Activated gamma-delta T cell treated with Interleukin-2 at 50 U/mL for 16 hours (primary cell): ENCODE measurements at places on chromosomes 11 and 22.

GRCh38 chr11:67439321-67440228 lies 2.1 kb upstream of the PTPRCAP start:
- no peak for DNase-seq

DNA sequence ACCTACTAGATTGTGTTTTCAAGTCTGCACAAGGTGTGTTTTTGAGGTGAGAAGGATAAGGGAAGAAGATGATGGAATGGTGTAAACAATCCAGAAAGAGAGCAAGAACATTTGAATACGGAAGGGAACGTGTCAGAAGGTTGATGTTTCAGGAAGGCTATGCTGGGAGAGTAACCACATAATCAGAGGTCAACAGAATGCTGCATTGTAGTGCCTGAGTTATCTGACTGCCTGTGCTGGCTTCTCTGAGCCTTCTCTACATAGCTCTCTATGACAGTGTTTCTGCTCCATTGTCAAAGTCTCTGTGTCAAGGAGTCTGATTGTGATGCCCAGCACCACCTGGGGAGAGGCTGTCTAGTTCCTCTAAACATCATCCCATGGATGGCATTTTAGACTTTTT lies 74.1 kb downstream of the CYB5R2 start:
- no peak for DNase-seq

DNA sequence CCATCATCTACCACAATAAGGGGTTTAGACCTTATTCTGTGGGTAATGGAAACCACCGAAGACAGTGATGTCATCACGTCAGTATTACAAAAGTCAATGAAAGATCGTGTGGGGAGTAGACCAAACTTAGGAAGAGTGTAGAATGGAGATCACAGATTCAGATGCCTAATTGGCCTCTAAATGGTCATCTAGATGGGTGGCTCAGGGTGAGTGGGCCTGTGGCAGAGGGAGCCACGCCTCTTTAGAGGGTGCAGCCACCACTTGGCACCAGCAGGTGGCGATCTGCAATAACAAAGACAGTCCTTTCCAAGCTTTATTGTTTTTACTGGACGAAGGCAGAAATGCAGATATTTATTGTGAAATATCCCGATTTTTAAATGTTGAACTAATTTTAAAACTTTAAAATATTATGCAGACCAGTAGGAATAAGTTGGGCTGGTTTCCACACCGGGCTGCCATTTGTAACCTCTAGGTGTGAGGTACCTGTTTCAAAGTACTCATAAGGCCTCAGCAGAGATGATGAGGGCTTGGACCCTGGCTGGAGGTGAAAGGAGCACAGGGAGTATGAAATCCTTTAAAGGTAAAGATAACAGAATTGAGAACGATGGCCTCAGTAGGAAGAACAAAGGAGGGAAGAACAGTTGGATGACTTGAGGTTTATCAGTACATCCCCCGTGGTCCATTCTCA lies 222.0 kb downstream of the DBX1 start:
- no peak for DNase-seq

GRCh38 chr11:122159173-122159721 lies 43.2 kb upstream of the BLID start:
- no peak for DNase-seq

DNA sequence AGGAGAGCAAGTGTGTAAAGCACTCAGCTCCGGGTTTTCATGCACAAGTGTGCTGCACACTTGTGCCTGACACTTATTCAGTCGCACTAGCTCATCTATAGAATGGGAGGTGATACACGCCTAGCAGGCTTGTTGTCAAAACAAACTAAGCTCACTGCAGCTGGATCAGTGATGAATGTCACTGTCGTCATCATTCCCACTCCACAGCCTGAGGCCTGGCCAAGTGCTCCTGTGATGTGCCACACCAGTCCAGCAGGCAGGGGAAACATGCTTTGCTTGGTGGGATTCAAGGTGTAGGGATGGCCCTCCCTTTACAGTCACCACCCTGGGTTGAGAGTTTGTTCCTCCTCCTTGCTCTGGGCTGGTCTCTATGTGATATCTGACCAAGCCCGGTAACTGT lies 6.8 kb downstream of the MPST start:
- DNase-seq = no peak

- DNase-seq = no peak
These were observed 912 bp downstream of the VPS51 start for GRCh38 chr11:65096926-65097325.

GRCh38 chr11:117345039-117345438 lies 17.4 kb downstream of the CEP164 start:
- DNase-seq = no peak

DNA sequence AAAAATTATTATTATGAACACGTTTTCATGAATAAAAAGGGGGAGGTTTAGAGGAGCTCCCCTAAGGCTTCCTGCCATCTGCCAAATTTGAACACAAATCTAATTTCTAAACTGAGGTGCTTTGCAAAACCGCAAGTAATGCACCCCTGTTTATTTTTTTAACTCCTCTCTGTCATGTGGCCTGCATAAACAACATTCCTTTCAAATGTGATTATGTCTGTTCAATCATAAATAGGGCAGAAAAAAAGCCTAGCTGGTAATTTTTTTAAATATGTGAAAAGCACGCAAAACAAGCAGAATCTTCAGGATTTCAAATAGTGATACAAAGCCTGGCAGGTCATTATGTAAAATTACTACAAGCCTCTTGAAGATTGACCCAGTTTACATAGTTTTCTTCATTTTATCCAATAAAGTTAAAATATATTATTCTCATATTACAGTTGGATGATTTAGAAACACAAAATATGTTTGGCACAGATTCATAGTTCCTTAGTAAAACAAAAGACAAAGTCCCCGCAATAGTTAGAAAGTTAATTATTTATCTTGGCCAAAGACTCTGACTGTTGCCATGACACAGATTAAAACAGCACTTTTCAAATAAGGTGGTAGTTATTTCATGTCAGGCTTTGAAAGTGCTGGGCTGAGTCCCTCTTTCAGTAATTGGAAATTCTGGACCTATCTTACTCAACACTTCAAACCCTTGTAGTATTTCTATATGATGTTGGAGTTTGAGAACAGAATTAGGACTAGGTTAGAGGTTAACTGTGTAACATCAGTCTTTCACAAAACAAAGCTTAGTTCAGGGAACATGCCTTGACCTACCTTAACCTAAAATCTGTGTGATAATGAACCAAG lies 200.3 kb upstream of the MPPED2 start:
- no peak for DNase-seq

DNA sequence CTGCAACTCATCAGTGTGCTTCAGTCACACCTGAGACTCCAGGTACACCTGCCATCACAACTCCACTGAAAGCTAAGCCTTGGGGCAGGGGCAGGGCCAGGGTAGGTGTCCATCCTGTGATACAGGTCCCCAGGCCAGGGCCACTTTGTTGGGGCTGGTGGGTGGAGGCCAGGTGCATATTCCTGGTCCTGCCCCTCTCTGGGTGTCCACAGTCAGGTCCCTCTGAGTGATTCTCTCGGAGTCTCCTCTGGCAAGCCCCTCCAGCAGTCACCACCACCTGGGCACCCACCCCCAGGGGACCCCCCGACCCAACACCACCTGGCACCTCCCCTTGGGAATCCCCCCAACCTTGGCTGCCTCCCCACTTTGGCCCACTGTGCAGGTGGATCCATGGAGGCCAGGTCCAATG lies 9.5 kb upstream of the ACR start:
- no peak for DNase-seq

DNA sequence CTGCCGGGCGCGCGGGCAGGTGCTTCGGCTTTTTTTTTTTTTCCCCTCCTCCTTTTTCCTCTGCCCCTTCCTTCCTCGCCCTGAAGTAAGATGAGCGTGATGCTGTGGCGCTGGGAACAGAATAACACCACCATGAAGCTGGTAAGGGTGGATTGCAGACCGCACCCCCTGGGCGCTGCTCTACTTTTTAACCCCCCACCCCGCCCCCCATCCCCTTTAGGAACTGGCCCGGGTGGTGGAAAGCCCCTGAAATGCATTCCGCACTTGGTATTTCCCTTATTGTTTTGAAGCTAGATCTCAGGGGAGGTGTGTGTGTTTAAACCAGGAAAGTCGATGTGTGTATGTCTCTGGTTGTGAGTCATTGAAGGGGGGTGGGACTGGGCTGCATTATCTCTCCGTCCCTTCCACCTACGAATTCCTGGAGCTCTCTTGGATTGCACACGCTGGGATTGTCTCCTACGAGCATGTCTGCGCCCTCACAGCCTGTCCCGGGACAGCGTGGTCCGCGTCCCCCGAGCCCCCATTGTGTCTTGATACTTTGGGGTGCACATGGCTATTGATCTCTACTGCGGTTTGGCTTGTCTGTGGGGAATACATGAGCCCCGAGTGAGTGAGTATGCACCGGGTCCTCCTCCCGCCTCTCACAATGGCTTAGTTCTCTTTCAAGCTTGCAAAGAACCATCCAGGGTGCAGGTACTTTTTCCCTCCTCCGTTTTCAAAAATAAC lies 64.9 kb downstream of the NAV2 start:
- no peak for DNase-seq

GRCh38 chr11:4560467-4560866 lies 15.5 kb downstream of the OR52M1 start:
- no peak for DNase-seq

DNA sequence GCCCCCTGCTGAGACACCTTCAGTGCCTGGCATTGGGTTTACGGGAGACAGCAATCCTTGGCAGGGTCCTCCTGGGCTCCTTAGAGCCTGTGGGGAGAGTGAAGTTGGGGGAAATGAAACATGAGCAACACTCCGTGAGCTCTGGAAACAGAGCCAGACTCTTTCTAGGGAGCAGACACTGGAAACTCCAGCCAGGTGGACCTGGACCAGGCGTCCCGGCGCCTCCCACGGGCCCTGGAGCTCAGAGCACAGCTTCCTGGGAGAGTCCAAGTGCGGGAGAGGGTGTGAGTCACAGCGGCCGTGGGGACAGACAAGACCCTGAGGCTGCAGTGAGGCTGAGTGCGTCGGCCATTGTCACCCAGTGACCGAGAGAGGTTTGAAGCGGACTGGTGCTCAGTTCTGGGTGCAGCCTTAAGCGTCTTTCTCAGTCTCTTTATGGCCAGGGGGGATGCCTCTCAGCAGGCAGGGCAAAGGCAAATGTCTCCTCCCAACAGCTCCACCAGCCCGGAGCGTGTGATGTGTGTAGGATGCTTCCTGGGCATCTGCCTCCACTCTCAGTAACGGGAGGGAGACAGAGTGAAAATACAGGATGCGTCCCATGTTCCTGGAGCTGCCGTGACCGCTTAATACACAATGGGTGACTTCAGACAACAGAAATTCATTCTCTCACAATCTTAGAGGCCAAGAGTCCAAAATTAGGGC lies 399.2 kb downstream of the SHANK2 start:
- no peak for DNase-seq

- peak; percentile 47 for DNase-seq
These were observed 90.5 kb downstream of the UBASH3B start for GRCh38 chr11:122746050-122746478.

DNA sequence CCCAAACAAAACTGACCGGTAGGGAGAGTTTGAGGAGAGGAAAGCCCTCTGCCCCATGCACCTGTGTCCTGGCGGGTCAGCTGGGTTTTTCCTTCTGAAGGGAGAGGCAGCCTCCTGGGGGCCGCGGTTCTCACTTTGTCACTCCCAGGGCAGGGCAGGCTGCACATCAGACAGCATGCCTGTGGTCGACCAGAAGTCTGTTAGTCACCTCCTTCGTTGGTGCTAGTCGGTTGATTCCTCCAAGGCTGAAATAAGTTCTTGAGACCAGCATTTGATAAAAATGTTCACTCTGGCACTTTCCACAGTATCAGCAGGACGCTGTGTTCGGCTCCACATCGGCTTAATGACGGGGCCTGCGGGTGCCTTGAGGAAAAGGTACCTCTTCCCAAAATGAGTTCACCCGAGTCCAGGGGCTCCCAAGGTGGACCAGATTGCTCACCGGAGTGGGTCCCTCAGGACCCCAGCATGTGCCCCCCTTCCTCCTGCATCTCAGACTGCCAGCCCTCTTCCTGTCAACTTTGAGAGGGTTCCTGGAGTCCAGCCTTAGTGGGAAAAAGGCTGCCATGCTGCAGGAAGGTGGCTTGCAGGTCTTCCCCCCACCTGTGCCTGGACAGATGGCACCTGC lies 373.7 kb upstream of the B3GAT1 start:
- DNase-seq = no peak

- no peak for DNase-seq
These were observed 6.3 kb downstream of the FXYD2 start for GRCh38 chr11:117818041-117818873.

GRCh38 chr11:9660886-9661285 lies 3.0 kb upstream of the SWAP70 start:
- no peak for DNase-seq

DNA sequence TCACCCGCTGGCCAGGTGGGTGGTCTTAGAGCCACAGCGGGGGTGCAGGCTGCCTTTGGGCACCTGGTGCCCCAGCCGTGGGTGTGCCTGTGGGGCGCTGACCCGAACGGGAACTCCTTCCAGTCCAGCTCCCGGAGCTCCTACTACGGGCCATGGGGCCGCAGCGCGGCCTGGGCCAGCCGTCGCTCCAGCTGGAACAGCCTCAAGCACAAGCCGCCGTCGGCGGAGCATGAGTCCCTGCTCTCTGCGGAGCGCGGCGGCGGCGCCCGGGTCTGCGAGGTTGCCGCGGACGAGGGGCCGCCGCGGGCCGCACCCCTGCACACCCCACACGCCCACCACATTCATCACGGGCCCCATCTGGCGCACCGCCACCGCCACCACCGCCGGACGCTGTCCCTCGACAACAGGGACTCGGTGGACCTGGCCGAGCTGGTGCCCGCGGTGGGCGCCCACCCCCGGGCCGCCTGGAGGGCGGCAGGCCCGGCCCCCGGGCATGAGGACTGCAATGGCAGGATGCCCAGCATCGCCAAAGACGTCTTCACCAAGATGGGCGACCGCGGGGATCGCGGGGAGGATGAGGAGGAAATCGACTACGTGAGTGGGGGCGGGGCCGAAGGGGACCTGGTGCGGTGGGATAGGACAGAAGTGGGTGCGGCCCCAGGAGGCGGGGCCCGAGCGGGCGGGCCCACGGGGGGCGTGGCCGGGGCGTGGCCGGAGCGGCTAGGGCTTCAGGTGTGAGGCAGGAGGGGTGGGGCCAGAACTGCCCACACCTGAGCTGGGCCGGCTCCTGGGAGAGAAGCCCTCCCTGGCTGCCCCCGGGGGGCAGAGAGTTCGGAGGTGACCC lies 91.5 kb downstream of the CACNA1I start:
- peak; percentile 76 for DNase-seq

GRCh38 chr11:72330131-72330727 lies 86.3 kb upstream of the PHOX2A start:
- no peak for DNase-seq

DNA sequence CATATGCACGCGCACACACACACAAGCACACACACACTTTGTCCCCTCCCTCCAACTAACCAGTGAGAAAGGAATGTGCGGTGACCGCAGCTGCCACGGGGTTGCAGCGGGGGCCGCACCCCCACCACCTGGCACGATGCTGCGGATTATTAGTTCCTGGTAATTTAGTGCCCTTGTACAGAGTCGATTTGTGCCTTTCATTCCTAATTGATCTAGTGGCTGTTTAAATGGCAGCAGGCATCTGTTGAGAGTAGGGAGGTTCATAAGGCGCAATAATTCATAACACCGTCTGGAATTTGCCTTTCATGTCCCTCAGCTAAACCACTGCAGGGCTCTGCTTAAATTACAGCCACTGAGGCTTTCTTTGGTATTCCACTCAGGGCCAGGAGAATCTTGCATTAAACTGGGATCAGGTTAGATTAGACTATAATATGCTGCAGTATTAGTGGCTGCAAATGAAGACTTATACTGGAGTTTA lies 113.7 kb downstream of the FEZ1 start:
- DNase-seq = no peak
